ENCODE measurements at places on chromosomes 2 and 18.

GRCh38 chr2:9032536-9033255, 29.2 kb upstream of the MBOAT2 start:
- no peak for DNase-seq

GRCh38 chr2:190469771-190470170, 61.6 kb downstream of the MFSD6 start:
- peak; percentile 38 for DNase-seq

DNA sequence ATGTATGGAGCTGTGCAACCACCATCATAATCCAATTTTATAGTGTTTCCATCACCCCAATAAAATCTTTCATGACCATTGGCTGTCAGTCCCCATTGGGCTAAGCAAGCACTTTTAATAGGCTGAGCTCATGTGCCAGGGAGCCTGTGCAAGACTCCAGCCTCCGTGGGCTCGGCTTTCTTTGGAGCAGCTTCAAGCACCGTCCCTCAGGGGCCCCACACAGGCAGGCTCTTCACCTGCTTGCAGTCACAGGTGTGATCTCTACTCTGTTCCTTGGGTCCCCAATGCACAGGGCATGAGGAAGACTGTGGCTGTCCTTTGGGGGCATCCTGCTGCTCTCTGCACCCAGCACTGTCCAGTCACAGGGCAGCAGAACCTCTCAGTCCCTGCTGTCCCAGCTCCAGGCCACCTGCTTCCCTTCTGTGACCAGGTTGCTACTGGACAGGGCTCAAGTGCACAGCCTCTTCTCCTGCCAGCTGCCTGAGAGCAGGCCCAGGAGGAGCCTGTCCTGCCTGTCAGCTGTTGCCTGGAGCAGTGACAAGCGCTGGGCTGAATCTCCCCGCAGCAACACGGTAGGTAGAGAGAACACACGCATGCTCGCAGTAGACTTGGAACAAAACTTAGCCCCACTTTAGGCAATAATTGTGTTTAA, 40.7 kb upstream of the TMEM131 start:
- DNase-seq: peak; percentile 9

DNA sequence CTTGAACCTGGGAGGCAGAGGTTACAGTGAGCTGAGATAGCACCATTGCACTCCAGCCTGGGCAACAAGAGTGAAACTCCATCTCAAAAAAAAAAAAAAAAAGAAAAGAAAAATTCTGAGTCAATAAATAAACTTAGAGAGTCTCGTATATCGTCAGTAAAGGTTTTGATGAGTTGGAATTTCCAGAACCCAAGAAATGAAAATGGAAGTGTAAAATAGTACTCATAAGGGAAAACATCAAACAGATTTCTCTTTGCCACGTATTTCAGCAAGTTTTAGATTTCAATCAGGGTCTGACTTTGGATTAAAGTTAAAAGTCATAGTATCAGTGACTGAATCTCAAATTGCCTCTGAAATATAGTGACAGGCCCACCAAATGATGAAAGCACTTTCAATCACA, 71.4 kb upstream of the SPOPL start:
- DNase-seq: no peak

DNA sequence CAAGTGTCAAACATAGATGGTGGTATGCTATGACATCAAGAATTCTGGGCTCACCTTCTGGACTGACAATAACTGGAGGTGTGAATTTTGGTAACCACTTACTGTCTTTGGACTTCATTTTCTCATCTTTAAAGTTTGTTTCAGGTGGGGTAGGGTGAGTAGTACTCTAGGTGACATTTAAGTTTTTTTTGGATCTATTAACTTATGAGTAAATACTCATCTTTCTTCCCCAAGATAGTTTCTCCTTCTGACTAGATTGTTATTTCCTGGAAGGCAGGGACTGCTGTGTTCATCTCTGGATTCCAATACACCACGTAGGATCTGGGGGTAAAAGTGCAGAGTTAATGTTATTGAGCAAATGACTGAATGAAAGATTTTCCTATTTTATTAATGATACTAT, 55.9 kb downstream of the ICOS start:
- no peak for DNase-seq
